Cortex of kidney (tissue), 1 donor: ENCODE measurements at places on chromosomes 11 and 22.

DNA sequence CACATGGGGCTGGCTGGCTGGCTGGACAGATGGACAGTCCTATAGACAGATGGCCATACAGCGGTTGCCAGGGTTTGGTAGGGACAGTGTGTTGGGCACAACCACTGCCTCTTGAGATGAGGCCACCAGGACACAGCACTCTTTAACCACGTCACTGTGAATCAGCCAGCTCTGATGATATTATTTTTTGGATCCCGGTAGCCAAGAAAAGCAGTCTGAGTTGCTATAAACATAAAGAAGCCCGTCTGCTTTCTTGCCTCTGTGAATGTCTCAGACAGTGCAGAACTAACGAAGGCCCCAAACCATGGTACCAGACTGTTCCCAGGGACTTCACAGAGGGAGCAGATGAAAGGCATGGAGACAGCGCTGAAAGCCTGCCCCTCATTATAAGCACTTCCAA, 115.9 kb upstream of the CSNK2A3 start:
- no peak for DNase-seq

DNA sequence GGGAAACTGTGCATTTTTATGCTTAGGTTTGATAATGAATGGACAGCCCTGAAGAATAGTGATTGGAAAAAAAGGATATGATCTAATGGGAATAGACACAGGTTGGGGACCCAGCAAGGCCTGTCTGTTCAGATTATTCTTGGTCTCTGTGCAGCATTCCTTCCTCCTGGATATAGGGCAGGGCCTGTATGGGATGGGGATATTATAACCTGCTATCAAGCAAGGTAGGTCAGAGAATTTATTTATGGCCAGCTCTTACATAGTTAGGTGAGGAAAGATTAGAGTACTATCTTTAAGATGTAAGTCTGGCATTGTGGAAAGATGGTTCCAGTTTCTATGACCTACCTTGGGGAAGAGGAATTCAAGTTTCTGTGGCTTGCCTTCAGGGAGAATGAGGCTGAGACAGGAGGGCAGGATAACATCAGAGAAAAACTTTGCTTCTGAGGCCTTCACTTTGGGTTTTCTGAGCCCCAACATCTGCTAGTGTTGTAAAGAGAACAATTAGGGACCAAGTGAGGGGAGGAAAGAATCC, 8.5 kb upstream of the BIRC2 start:
- no peak for DNase-seq

GRCh38 chr22:35148866-35149548, 83.0 kb downstream of the ISX start:
- no peak for DNase-seq

- DNase-seq = no peak
Measured at GRCh38 chr11:110125632-110126031, 32.4 kb downstream of the ZC3H12C start.

DNA sequence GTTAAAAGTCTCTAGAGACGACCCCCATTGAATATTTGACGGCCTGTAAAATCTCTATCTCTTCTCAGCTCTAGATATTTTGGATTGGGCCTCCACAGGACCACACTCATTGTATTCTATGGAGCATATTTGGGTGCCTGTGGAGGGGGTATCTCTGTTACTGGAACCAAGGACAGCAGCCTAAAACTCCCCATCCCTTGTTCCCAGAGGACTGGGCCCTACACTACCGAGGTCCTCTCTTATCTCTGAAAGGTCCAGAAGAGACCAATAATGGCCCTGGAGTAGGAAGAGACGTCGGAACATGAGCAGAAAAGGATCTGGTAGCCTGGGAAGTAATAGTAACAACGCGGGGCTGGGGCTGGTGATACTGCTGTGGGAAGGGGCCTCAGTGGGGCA, 542 bp downstream of the HPS4 start:
- DNase-seq = no peak

- DNase-seq = no peak
Measured at GRCh38 chr11:119828819-119829218, 99.8 kb upstream of the NECTIN1 start.

DNA sequence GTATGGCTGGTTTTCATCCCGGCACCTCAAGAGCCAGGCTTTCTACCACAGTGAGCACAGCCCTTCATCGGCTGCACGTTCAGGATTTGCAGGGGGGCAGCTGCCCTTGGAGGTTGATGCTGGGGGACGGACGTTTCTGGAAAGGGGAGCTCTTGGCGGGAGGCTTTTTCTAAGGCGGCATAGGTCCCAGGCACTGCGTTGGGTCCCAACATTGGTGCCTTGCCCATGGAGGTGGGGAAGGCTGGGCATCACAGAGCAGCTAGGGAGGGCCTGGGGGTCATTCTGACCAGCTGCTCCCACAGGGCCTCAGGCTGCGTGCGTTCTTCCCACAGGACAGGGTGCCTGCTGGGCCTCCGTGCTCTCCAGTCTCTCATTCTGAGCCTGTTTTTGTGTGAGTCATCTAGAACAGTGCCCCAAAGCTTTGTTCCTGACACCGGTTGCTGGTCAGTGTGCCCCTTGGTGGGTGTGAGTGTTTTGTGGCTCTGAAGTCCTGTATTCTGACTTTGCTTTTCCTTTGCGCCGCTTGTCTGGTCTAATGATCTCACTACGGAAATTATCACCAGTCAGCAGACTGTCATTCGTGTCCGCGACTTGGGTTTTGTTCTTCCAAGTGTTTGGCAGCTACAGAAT, 275.9 kb downstream of the TBC1D22A start:
- no peak for DNase-seq

GRCh38 chr11:107619926-107620325, 29.0 kb downstream of the ELMOD1 start:
- DNase-seq = no peak

- DNase-seq = no peak
Measured at GRCh38 chr22:22030493-22031182, 48.1 kb upstream of the TOP3B start.

- no peak for DNase-seq
Measured at GRCh38 chr11:45341372-45341771, 55.2 kb upstream of the SYT13 start.

- DNase-seq = no peak
Measured at GRCh38 chr11:115518983-115519628, 14.9 kb upstream of the CADM1 start.

GRCh38 chr11:3683039-3683438, 11.9 kb upstream of the CHRNA10 start:
- no peak for DNase-seq
